ENCODE measurements at places on chromosomes 16 and 17.
A peak's percentile ranks its signal among the peaks of the same experiment; 100 is the strongest.

DNA sequence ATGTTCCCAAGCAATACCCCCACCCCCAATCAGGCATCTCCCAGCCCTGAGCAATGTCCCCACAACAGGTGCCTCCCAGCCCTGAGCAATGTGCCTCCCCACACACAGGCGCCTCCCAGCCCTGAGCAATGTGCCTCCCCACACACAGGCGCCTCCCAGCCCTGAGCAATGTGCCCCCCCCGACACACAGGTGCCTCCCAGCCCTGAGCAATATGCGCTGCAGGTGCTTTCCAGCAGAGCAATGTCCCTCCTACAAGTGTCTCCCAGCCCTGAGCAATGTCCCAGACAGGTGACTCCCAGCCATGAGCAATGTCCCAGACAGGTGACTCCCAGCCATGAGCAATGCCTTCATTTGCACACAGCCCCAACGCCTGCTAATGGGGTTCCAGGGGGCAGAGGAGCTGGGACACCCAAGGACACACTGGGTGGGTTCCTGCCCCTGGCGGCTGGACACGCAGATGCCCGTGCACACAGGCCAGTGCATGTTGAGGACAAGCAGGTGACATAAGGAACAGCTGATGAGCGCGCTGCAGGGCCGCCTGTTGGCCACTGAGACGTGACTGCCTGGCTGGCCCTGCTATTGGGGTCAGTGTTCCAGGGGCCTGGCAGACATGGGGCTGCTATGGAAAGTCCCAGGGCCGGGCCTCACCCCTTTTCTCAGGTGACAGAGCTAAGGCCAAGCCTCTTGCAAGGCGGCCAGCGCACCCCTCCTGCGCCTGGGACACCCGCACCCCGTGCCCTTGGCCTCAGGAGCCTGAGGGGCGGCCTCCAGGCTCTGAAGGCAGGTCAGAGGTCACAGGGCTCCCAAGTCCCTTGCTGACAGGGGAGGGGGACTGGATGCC, 26.9 kb upstream of the PABPN1L start:
- DNase-seq, result no peak

- peak; percentile 54 for DNase-seq
Measured at GRCh38 chr17:81094509-81095382, 59.8 kb downstream of the BAIAP2 start.

DNA sequence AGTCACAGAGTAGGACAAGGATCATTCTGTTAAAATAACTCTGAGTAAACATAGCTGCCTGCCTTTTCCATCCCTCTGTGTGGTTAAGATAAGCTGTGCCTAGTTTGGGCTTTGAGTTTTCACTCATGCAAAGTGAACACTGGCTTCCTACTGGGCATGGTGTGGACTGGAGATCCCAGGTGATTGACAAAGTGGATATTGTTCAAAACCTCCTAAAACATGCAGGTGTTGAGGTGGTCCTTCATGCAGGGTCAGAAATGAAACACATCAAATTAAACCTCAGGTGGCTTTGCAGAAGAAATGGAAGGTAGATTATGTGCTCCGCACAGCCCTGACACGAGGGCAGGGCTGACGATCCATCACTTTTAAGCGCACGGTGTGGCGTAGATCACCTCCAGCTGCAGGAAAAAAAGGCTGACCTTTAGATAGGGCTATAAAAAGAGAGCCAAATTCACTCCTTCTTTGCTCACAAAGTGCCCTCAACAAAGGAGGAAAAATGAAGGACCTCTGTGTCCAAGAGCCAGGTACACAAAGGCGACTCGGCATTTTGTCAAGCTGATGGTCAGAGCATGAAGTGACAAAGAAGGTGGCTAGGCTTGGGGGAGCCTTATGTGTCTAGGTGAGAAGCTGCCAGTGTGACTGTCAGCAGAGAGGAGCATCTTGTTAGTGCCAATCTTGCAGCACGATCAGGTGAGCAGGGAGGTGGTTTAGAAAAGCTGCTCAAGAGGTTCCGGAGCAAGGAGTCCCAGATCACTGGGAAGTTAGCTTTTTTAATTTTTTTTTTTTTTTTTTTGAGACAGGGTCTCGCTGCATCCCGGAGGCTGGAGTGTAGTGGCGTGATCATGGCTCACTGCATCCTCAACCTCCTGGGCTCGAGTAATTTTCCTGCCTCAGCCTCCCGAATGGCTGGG, 19.9 kb upstream of the ITPRIPL2 start:
- DNase-seq, result no peak

DNA sequence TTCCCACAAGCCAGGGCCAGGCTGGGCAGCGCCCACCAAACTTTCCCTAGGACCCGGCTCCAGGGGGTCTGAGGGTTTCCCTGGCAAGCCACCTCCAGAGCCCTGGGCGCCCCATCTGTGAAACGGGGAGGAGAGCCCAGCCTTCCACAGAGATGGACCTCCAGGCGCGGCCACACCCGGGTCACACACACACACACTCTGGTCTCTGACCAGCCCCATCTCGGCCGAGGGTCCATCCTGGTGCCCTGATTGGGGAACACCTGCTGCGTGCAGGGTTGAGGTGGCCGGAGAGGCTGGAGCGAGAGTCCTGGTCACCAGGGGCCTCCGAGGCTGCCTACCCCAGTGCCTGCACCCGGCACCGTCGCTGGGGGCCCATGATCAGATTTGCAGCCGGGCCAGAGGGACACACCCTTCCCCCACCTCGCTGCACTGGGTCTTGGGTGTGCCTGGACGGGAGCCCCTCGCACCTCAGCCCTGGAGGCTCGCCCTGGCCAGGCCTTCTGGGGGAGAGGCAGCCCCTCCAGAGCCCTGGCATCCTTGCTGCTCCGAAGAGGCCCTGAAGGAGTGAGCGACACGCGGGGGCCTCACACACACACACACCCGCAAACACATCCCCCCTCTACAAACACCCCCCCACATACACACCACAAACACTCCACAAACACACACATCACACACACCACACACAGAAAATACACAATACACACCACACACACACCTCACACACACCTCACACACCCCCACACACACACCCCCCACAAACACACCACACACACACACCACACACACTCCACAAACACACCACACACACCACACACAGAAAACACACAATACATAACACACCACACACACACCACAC, 29.7 kb downstream of the SLC25A10 start:
- no peak for DNase-seq

DNA sequence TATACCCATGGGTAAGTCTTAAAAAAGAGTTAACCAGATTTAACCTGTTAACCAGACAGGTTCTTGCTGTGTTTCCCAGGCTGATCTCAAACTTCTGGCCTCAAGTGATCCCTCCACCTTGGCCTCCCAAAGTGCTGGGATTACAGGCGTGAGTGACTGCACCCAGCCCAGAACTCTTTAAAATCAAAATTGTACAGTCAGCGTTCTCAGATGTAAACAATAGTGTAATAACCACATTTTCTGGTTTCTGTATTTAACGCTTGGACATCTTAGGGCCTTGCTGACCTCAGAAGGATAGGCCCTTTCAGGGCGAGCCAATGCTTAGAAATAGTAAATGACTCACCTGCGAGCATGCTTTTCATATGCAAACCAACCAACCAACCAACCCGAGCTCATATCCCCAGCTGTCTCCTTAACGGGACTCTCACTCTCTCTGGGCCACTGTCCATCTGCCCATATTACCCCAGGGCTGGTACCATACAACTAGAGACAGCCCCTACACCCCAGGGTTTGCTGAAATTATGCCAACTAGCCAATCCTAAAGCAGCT, 415.0 kb upstream of the XYLT1 start:
- no peak for DNase-seq

DNA sequence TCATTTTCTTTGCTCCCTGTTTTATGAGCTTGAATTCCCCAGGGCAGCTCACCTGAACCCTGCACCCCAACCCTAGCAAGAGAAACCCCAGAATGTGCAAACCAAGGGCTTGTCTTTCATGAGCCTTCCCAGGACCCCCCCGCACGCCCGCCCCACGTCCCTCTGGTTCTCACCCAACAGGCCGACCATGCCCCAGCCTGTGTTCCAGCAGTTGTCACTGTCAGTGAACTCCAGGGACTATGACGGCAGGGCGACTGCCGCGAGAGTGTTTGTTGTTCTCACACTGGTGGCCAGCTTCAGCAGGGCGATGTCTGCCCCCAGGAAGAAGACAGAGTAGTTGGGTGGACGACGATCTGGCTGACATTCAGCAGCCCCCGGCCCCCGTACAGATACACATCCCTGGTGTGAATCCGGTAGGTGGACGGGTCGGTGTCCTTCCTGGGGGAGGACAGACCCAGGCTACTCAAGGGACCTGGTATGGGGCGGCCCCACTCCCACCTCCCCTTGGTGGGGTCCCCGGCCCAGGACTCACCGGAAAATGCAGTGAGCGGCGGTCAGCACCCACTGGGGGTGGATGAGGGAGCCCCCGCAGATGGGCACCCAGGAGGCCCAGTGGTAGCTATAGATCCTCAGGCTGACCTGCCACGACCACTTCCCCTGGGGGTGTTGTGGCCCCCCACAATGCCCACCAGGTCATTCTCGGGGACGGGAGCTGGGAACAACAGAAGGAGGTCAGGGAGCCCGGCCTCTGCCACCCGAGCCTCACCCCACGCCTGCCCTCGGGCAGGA, 20.1 kb downstream of the TPSD1 start:
- no peak for DNase-seq

DNA sequence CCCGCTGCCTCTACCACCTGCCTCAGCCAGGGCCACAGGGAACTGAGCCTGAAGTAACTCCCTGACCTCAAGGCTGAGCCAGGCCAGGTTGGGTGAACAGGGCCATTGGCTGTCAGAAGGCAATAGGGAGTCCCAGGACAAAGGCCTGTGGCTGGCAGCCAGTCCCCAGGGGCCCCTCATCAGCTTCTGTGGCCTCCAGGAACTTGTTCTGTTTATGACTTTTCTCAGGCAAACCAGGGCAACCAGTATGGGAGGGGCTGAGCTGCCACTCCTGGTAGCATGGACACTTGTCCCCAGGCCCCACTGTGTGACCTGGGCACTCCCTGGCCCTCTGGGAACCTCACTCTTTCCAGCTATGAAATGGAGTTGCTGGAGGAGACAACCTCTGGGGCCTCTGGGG, 40.1 kb downstream of the CPNE2 start:
- DNase-seq, result no peak
